ENCODE measurements at places on chromosomes 2 and 18.

GRCh38 chr18:55875371-55875901 lies 287.4 kb upstream of the TCF4 start:
- no peak for DNase-seq

- DNase-seq: no peak
Observed at GRCh38 chr2:60106836-60107529, 446.5 kb downstream of the BCL11A start.

- no peak for DNase-seq
Observed at GRCh38 chr2:172380436-172381274, 46.7 kb upstream of the ITGA6 start.

DNA sequence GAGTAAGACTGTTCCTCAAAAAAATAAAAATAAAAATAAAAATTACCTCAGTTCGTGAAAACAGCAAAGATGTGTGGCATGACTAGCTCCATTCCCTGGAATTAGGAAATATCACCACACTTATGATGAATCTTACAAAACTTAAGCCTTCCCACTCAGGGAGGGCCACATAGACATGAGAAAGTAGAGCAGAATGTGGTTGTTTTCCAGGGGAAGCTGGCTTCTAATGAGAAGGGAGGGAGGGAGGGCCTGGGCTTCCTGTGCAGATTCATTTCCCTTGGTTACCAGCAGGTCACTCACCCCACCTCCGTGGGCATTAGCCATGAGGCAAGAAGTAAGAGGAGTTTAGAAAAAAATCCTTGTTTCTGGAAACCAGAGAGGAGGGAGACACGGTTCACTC lies 95.9 kb upstream of the RMDN2 start:
- no peak for DNase-seq

GRCh38 chr2:160224507-160224906 lies 24.4 kb upstream of the ITGB6 start:
- DNase-seq: no peak

DNA sequence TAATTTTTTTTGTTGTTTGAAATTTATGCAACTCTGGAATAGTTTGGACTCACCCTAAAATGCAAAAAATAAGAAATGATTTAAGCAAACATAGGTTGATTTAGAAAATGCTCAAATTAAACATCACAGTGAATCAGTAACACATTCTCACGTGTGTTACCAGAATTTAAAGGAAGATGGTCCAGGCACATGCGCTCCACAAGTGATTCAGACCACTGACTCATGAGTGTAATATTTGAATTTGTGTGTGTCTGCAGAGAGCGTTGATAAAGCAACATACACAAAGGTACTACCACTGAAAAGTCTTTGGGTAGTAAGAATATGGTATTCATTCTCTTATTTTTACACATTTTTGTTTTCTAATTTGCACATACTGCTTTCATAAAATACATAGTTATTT lies 7.9 kb downstream of the SS18 start:
- no peak for DNase-seq

DNA sequence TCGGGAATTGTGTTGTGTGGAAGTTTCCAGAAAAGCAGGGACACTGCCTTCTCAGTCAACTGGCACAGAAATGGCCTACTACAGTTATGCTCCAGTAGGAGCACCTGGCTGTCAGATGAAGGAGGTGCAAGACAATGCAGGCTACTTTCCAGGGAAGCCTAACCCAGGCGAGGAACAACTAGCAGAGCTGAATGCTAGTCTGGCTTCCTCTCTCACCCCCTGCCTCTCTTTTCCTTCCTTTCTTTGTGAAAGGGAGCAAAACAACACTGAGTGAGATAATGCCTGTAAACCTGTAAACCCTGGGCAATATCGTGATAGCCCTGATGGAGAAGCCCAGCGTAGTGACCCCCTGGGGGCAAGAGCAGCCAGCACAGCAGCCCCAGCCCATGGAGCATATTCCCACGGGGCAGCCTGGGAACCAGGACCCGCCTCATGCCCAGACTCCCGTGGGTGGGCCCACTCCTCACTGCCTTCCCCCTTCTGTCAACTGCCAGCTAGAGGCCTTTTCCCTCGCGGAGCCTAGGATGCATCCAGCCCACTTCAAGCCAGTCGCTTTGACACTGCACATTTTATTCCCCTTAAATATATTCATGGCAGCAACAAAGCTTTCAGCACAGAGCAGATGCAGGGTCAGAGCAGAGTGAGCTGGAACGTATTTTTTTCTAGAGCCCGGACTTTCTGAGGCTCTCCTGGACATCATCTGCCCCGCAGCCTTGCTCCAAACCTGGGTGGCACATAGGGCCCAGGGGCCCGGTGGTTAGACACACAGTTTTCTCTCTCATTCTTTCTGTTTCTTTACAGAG lies 77.0 kb downstream of the PDCL3 start:
- DNase-seq: no peak

- DNase-seq: no peak
Observed at GRCh38 chr2:37080266-37080665, 3.9 kb downstream of the HEATR5B start.

GRCh38 chr2:151891566-151892194 lies 63.5 kb upstream of the ARL5A start:
- no peak for DNase-seq

GRCh38 chr2:42823744-42824453 lies 31.5 kb upstream of the HAAO start:
- no peak for DNase-seq
